Heart left ventricle (tissue), 16 donors: ENCODE measurements at places on chromosomes 13 and 19. TPM values are rescaled to one million over a fixed set of nuclear protein-coding genes. Genes with fewer than 3 reads are reported as not detected.

PCDH9 gene
- total RNA-seq = 16.3 TPM

CCNE1 gene
- 3.2 TPM for total RNA-seq

PGLYRP2 gene
- not detected for total RNA-seq

KIR2DL4 gene
- not detected for total RNA-seq

ZNF829 gene
- 2.5 TPM for total RNA-seq

DNA sequence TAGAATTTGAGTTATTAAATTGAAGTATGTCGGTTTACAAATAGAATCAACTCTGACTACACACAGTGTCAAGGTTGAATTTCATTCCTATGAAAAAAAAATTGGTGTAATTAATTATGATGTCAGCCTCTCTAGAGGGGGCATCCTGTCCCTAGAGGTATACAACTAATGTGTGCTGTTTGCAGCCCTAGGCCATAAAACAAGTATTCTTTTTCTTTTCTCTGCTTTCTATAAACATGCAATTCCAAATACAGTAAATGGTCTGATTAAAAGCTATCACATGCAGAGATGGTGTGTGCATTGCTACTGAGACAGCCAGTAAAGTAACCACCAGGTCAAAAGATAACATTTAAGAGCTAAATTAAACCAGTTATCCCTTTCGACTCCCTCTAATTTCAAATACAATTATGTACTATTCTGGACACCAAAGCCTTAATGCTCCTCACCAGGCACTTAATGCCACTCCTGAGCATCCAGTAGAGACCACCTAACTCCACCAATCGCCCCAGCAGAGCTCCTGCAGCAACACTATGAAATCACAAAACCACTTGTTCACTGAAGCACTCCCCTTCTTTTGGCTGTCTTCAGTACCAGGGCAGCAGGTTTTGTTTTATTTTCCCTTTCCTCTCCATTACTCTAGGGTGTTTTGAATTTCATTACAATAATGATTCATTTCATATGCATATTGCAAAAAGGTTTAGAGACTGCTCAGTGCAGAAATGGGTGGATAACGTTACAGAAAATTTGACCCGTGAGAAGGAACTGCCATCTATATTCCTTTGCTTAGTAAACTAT is 426.9 kb downstream of the PCDH9 start:
- no peak for DNase-seq

DNA sequence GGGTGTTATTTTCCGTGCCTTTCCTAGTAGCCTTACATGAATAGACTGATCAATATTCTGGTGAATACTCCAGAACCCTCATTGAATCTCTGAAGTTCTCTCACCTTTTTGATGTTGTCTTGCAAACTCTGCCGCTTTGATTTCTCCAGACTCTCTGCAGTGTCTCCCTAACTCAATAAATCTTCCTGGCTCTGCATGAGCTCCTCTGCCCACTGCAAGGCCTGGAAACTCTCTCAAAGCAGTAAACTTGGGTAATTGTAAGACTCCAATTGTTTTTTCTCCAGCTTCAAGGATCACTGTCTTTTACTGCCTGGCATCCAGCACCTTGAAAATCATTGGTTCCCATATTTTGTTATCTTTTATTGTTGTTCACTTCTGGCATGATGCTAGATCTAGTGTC is 198.4 kb downstream of the GPC5 start:
- DNase-seq = no peak

- no peak for DNase-seq
Measured at GRCh38 chr13:97275776-97276501, 53.8 kb downstream of the MBNL2 start.
